ENCODE measurements at places on chromosomes 5 and 9.

- H3K27ac ChIP-seq = peak overlapping the region; percentile 59
- peaks cover 5% of the 10 kb centered on the region for H3K27me3 ChIP-seq
- no peak overlapping the region for H3K4me3 ChIP-seq
- peaks cover 10% of the 10 kb centered on the region for H3K36me3 ChIP-seq
- peaks cover 40% of the 10 kb centered on the region for H3K4me1 ChIP-seq
These were observed 40.8 kb downstream of the BICD2 start for GRCh38 chr9:92723801-92724323.

DNA sequence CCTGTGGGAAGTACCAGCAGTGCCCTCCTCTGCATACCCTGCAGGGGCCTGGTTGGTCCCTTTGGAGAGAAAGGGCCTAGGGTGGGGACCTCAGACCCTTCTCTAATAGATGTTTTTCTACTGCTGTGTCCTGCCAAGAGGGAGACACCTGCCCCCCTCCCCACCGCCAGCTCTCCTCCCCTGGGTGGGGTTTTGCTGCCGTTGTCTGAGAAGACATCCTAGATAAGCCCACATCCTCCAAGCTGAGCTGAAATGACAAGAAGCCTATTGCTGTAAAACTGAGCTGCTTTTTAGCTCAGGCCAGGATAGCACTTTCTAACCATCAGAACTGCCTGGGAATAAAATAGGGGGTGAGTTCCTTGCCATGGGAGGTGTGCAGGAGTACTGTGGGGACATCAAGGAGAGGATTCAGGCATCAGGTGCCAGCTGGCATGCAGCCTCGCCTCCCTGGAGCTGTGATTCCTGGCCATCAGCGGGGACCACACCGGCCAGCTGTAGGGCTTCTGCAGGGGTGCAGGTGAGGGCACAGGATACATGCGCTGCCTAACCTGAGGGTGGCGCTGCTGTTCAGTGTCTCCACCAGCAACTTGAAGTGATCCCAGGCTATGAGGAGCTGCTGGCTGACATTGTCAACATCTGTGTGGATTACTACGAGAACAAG is 37.9 kb downstream of the CYFIP2 start:
- no peak overlapping the region for H3K4me3 ChIP-seq
- H3K4me1 ChIP-seq = no peaks in the 10 kb centered on the region
- no peak overlapping the region for H3K27ac ChIP-seq
- peaks cover under 1% of the 10 kb centered on the region for H3K36me3 ChIP-seq
- peaks cover 2% of the 10 kb centered on the region for H3K27me3 ChIP-seq

DNA sequence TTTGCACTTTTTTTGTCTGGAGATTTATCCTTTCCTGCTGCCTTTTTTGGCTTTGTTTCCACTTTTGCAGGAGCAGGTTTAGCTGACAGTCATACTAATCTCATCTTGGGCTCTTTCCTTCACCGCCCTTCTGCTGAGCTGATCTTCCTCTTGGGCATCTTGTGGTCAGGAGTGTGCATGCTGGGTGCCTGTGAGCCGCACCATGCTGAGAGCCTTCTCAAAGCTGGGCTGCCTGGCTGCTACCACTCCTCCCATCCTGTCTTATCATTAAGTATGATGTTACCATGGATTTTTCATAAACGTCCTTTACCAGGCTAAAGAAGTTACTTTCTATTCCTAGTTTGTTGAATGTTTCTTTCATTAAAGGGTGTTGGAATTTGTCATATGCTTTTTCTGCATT is 49.5 kb upstream of the MCCC2 start:
- H3K4me1 ChIP-seq = no peaks in the 10 kb centered on the region
- H3K27ac ChIP-seq = no peak overlapping the region
- H3K4me3 ChIP-seq = no peak overlapping the region
- no peaks in the 10 kb centered on the region for H3K27me3 ChIP-seq
- H3K36me3 ChIP-seq = no peaks in the 10 kb centered on the region
- no peak for DNase-seq

GRCh38 chr5:175715627-175716522 is 58.0 kb downstream of the HRH2 start:
- peaks cover 36% of the 10 kb centered on the region for H3K36me3 ChIP-seq
- DNase-seq = no peak
- no peak overlapping the region for H3K4me3 ChIP-seq

- no peaks in the 10 kb centered on the region for H3K36me3 ChIP-seq
- H3K27me3 ChIP-seq = peaks cover 1% of the 10 kb centered on the region
- no peak for DNase-seq
- H3K4me3 ChIP-seq = no peak overlapping the region
- peaks cover 6% of the 10 kb centered on the region for H3K4me1 ChIP-seq
These were observed 85.8 kb downstream of the AOPEP start for GRCh38 chr9:94812343-94812742.
